ENCODE measurements at places on chromosomes 7 and 10.

DNA sequence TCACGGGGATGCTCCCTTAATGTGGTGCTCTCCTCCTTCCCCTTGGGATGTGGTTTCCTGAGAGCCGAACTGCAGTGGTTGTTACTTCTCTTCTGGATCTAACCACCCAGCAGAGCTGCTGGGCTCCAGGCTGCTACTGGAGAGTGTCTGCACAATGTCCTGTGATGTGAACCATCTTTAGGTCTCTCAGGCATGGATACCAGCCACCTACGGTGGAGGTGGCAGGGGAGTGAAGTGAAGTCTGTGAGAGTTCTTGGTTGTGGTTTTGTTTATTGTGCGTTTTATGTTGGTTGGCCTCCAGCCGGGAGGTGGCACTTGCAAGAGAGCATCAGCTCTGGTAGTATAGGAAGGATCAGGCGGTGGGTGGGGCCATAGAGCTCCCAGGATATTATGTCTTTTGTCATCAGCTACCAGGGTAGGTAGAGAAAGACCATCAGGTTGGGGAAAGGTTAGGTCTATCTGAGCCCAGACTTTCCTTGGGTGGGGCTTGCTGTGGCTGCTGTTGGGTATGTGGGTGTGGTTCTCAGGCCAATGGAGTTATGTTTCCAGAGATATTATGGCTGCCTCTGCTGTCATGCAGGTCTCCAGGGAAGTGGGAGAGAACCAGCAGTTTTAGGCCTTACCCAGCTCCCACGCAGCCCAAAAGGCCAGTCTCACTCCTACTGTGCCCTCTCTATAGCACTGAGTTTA lies 87.9 kb downstream of the KIF20B start:
- DNase-seq, result no peak

- no peak for DNase-seq
Observed at GRCh38 chr7:35702541-35702940, 7.6 kb upstream of the HERPUD2 start.

GRCh38 chr7:64590971-64591370 lies 28.1 kb upstream of the ZNF680 start:
- DNase-seq, result no peak

- DNase-seq, result no peak
Observed at GRCh38 chr7:32200646-32201045, 130.4 kb upstream of the PDE1C start.

DNA sequence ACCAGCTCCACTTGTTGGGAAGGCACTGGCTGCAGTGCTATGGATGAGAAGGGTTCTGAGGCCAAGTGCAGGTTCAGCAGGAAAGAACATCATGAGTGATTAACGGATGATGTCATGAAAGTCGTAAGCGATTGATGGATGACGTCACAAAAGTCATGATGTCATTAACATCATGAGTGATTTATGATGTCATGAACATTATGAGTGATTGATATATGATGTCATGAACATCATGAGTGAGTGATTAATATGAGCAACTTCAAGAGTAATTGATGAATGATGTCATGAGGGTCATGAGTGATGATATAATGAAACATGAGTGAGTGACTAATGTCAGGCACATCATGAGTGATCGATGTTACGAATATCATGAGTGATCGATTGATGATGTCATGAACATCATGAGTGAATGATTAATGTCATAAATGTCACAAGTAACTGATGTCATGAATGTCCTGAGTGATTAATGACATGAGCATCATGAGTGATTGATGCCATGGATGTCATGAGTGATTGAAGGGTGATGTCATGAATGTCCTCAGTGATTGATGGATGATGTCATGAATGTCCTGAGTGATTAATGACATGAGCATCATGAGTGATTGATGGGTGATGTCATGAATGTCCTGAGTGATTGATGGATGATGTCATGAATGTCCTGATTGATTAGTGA lies 185.6 kb downstream of the PAXIP1 start:
- DNase-seq, result no peak

DNA sequence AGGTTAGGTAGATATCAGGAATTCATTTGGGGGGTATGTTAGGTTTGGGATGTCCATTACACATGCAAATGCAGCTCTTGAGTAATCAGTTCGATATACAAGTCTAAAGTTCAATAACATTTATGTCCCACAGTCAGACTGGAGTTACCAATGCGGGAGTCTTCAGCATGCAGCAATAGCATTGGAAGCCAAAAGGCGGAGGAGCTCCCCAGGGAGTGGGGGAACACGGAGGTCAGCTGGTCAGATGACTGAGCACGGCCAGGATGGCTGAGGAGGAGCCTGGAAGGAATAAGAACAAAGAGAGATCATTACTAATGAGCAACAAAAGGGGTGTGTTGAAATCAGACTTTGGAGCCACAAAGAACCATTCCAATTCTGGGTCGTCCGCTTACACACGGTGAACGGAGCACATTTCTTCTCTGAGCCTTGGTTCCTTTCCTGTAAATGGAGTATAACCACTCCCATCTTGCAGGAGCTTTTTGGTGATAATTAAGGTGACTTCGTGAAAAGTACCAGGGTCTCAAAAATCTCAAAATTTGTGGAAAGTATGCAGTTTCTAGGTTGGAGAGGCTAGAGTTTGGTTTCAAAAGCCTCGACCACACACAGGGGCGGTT lies 478 bp upstream of the ZNF22 start:
- DNase-seq, result no peak

- no peak for DNase-seq
Observed at GRCh38 chr10:46283580-46284285, 3.1 kb upstream of the ANTXRL start.

DNA sequence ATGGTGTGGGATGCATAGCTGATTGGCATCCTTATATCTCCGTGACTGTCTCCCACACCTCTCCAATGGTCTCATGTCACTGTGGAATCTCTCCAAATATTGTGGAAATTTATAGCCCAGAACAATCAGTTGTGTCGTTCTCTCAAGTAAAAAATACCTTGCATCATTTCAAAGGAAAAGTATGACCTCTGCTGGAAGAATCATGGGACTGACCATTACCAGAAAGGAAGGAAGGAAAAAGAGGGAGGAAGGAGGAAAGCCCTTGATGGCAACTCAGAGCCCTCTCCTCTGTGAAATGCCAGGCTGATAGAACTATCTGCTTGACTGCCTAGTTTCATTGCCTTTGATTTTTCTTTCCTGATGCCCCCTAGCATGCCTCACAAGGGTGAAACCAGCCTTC lies 76.3 kb downstream of the FOXI2 start:
- DNase-seq, result no peak

GRCh38 chr7:29588212-29588611 lies 24.6 kb downstream of the PRR15 start:
- DNase-seq, result no peak

- DNase-seq, result no peak
Observed at GRCh38 chr7:40305229-40305628, 170.4 kb downstream of the SUGCT start.

- DNase-seq, result no peak
Observed at GRCh38 chr10:127338399-127339110, 142.2 kb upstream of the INSYN2A start.

DNA sequence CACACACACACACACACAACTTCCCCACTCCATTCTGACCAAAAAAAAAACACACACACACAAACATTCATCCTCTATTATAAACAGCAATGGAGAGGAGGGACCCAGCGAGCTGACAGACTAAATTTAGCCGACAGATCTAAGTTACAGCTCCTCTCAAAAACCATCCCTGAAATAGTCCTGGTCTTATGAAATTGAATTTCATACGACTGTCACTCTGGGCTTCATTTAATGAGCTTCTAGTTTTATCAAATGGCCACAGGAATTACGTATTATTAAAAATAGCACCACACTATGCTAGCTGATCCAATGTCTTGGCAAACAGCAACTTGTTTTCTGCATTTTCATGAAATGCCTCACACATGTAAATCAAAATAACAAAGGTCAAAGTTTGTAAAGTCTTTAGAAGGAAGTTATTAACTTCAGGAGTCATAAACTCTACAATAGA lies 131.3 kb upstream of the ASAH2 start:
- no peak for DNase-seq

DNA sequence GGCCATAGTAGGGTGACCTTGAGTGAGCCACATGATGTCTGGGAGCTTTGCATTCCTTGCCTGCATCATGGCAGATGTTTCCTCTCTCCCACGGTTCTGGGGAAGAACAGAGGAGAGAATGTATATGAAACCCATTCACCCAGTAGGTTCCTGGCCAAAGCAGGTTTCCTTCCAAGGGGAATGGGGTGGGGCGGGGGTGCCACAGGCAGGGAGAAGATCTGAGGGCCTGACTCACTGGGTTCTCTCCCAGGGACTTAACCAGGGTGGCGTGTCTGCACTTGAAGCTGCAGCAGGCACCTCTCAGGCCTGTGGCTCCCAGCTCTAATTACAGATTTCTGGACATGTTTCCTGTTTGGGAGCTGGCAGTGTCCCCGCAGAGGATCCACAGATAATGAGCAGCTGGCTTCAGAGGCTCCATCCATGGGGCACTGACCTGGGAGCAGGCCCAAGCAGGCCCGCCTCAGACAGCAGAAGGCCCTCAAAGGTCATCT lies 50.2 kb upstream of the ZMIZ1 start:
- no peak for DNase-seq

All from activated naive CD8-positive, alpha-beta T cell treated with anti-CD3 and anti-CD28 coated beads for 36 hours (primary cell).